Osteoblast (primary cell): ENCODE measurements at places on chromosomes 11 and 22.
A peak's percentile ranks its signal among the peaks of the same experiment; 100 is the strongest.

GRCh38 chr22:19760951-19761724 lies 560 bp downstream of the TBX1 start:
- DNase-seq: no peak

DNA sequence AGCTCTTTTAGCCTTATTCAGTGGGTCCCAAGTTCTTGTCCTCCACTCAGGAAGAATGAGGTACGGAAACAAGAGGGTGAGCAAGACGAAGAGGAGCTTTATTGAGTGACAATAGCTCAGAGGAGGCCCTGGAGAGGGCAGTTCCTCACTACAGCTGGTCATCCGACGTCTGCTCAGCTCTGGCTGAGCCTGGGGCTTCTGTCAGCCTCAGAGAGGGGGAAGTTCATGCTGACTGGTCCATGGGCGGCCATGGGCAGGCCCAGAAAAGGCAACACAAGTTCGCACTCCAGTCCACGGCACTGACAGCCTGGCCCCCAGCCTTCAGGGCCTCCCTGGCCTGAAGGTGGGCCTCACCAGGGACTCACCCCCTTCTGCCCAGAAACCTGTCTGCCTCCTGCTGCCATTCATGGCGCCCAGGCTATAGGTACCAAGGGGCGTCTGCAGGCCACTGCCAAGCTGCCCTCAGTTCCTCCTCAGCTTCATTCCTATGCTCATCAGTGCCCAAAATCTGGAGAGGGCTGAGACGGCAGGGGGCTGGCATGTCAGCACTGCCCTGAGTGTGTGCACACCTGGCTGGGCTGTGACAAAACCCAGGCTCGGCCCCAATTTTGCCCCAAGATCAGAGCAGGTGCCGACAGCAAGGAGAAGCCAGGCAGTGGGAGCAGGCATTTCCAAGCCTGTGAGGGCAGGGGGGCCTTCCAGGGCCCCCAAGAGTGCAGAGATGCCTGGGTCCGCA lies 21.7 kb upstream of the KIAA0930 start:
- no peak for DNase-seq

- DNase-seq: peak; percentile 94
Measured at GRCh38 chr22:30649430-30650007, 13.9 kb downstream of the SLC35E4 start.

DNA sequence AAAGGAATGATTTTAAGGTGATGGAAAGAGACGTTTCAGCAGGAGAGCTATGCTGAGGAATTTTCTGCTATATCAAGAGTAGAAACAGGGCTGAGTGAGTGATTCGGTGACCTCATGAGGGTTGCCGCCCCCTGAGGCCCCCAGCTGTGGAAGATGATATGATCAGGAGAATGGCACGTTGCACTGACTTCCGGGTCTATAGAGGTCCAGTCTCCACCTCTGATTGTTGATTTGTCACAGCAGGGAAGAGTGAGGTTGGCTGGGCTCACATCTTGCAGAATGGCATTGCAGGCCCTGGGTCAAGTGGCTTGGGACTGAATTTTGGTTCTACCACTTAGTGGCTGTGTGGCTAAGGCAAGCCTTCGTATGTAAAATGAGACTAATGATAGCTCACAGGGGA lies 205.1 kb downstream of the SNX19 start:
- DNase-seq: no peak

- DNase-seq: peak; percentile 65
Measured at GRCh38 chr22:19875061-19875530, 20.4 kb upstream of the GNB1L start.

DNA sequence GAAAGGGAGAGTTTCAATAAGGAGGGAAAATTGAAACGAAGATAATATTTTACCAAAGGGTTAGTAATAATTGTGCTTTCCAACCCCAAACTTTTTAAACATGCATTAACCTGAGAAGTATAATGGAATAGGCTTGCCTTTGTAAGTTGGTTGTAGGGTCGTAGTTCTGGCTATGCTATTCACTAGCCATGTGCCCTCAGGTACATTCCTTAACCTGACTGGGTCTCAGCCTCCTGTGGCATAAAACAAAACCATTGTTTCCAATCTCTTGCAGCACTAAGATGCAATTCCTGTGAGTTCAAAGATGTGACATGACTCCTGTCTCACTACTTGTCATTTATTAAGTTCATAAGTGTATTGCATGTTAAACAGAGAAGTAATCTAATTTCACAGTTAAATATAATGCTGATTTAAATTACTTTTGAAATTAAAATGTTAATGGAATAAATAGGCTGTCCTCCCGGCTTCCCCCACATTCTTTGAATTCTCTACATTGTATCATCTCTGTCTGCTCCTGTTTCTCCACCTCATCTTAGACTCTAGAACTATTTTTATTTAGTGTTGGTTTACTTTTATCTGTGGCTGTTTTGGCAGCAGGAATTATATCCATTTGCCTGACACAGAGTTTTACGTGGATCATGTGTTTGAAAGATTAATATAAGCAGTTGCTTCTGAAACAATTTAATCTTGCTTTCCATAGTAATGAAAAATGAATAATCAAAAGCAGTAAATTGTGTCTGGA lies 216.3 kb downstream of the FAT3 start:
- no peak for DNase-seq

- no peak for DNase-seq
Measured at GRCh38 chr11:84930863-84931262, 696.3 kb downstream of the DLG2 start.

- DNase-seq: no peak
Measured at GRCh38 chr11:27363576-27364117, 632 bp upstream of the CCDC34 start.

- DNase-seq: peak; percentile 78
Measured at GRCh38 chr22:36727110-36727509, 23.6 kb upstream of the CACNG2 start.

- DNase-seq: peak; percentile 96
Measured at GRCh38 chr11:70568035-70568813, 169.9 kb downstream of the CTTN start.

- peak; percentile 95 for DNase-seq
Measured at GRCh38 chr11:69654660-69655478, 13.9 kb downstream of the CCND1 start.

DNA sequence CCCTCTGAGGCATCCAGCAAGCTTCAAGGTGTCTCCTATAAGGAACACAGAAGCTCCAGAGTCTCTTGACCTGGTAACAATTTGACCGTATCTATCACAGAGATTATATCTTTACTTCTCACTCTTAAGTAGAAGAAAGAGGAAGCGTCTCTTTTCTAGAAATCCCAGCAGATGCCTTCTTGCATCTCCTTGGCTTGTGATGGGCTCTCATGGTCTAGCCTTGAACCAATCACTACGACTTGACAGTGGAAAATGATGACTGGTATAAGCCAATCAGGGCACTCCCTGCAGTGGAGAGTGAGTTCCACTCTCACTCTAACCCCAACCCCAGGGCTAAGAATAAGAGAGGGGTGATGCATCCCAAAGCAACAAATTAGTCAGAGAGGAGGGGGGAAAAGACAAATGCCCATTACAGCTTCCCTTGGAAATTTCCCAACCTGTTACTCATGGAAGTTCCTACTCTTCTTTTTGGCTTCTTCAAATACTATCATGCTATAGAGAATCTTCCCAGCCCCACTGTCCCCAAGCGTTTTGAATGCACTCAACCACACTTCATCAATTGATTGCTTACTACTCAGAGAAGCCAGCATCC lies 293.5 kb downstream of the MN1 start:
- DNase-seq: peak; percentile 70

DNA sequence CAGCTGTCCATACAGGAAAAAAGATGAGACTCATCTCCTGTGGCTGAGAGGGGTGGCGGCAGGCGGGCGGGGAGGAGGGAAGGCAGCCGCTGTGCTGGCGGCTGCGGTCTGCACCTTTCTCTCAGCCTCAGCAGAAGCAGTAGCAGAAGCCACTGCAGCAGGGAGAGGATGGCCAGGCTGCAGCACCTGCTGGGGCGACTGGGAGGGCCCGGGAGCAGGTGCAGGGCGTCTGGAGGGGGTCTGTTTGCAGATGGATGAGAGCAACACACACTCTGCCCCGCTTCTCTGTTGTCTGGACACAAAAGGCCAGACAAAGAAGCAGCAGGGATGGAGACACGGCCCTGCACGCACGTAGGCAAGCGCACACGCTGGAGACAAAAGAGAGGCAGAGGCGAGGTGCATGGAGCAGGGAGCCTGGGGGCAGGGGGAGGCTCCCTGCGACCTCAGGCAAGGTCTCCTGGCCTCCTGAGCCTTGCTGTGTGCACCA lies 9.3 kb upstream of the MIAT start:
- no peak for DNase-seq

- DNase-seq: peak; percentile 94
Measured at GRCh38 chr11:67640021-67640757, 626 bp upstream of the TBX10 start.

- no peak for DNase-seq
Measured at GRCh38 chr22:26781062-26781461, 123.7 kb downstream of the MIAT start.

DNA sequence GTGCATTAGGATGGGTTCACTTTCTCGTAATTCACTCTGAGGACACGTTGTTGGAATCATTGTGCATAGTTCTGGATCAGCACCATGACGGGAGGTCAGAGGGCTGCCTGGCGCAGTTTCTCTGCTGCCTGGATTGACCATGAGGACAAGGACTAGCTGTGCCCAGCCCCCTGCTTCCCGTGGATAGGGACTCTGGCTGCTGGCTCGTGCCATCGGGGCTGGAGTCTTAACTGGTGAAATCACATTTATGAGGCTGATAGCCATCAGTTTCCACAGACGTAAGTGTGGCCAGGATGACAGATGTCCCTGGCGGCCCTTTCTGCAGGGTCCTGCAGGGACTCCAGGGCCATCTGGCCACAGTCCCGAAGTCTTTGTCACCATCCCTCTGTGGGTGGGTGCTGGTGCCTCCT lies 24.1 kb upstream of the GRAMD4 start:
- DNase-seq: no peak
